Fibroblast of the aortic adventitia (primary cell): ENCODE measurements at places on chromosomes 7 and 10. TPM values are rescaled to one million over a fixed set of nuclear protein-coding genes. Genes with fewer than 3 reads are reported as not detected.

DNA sequence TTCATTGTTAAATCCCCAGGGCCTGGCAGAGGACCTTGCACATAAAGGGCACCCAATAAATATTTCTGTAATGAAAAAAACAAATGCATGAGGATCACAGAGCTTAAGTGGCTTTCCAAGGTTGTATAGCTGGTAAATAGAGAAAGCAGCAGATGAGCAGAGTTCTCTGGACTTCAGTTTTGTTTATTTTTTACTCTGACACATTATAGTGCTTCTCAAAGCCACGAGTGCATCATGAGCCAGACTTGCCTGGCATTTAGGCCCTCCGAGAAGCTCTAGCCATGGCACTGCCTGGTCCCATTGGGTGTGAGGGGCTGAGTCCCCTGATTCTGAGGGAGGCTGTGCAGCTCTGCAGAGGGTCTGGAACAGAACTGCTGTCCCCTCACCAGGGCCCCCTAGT lies 87.2 kb upstream of the ZNF32 start:
- no peak for DNase-seq

FAM25G gene
- not detected in 2 replicates for total RNA-seq

STEAP1B gene
- total RNA-seq, result 2.5 and 38.6 TPM in 2 replicates

ADAP1 gene
- total RNA-seq, result 0.57 and 0.72 TPM in 2 replicates

- no peak for DNase-seq
Measured at GRCh38 chr10:13152296-13152695, 9.1 kb upstream of the MCM10 start.

DNA sequence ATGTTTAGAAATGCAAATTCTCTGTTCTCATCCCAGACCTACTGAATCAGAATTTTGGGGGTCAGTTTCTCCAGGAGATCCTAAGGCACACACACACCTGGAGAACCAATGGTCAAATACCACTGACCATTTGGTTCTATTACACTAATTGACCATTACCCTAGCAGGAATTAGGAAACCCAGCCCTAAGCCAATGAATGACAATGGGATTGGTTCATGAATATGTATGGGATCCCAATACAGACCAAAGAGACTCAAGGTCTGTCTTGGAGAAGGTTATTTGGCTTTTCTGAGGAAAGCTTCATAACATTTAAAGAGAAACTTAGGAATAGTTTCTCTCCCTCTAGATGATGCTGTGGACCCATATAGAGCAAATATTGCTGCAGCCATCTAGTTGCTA lies 317.0 kb downstream of the BMPER start:
- no peak for DNase-seq
